ENCODE measurements at places on chromosomes 13 and 19.
A peak's percentile ranks its signal among the peaks of the same experiment; 100 is the strongest.

DNA sequence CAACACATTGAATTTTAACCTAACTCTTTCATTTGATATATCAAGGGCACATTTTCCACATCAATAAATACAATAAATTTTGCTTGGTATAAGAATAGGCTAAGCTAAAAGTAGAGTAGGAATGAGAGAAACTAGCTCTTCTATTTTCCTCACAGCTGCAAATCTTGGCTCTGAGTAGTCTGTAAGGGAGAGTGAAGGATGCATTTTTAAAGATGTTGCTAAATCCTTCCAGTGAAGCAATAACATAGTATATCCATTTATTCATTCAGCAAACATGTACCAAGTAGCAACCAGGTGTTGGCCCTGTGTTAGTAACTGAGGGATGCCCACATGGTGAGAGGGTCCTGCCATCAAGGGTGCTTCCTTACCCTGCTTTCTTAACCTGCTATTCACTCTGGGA, 799.9 kb downstream of the PCDH9 start:
- no peak for DNase-seq

GRCh38 chr19:13399746-13400145, 106.5 kb downstream of the CACNA1A start:
- no peak for DNase-seq

- peak; percentile 85 for DNase-seq
Observed at GRCh38 chr19:14369399-14370168, 11.7 kb upstream of the ADGRE5 start.

DNA sequence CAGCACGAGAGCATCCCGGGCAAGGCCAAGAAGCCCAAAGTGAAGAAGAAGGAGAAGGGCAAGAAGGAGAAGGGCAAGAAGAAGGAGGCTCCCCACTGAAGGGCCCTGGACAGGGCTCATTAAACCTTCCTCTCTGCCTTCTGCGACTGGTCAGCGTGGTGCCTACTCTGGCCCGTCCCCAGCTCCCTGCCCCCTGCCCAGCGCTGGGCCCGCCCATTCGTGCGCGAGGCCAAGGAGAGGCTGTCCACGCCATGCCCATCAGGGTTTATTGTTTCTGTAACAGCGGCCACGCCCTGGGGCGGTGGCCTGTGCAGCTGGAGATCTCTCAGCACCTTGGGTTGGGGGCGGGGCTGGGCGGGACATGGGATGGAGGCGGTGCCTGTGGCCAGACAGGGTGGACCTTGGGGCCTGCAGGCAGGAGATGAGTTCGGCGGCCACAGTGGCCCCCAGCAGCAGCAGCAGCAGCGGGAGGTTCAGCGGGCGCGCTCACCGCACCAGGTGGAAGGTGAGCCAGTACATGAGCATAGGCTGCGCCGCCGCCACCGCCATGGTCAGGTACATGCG, 897 bp downstream of the C19orf33 start:
- no peak for DNase-seq

DNA sequence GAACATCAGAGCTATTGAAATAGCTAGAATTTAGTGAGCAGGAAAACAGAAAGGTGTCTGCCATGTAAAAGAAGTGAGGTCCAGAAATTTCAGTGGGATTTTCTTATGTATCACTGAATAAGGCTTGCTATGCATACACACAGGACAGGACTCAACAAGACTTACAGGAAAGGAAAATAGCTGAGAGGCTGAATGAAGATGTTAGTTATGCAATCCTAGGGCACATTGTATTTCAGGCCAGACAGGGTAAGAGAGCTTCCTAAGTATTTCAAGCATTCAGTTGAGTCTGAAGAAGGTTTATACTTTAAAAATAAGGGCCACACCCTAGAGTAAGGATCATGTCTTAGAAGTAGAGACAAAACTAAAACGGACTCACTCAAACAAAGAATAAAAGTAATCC, 419.9 kb upstream of the PRR20A start:
- no peak for DNase-seq

GRCh38 chr19:38739440-38740256, 4.6 kb downstream of the CAPN12 start:
- DNase-seq: no peak

GRCh38 chr13:99270518-99270917, 12.3 kb upstream of the GPR18 start:
- DNase-seq: no peak

- DNase-seq: no peak
Observed at GRCh38 chr13:42279080-42279479, 7.1 kb downstream of the AKAP11 start.

DNA sequence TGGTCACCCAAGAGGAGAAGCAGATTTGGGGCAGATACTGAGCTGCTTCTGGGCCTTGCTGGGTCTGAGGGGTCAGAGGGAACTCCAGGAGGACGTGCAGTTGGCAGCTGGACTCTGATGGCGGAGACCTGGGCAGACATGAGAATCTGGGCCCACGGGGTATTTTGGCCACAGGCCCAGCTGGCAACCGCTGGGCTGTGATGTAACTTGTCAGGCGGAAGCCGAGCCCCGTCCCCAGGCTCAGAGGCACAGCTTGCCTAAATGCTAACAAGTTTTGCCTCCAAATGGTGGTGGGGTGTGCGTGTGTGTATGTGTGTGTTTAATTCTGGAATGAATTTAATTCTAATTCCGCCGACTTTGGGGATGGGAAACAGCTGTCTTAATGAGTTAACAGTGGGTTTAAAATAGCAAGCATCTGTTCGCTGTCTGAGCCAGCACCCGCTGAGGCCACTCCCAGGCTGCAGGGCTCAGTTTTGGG, 11.6 kb downstream of the ZNRF4 start:
- DNase-seq: no peak

DNA sequence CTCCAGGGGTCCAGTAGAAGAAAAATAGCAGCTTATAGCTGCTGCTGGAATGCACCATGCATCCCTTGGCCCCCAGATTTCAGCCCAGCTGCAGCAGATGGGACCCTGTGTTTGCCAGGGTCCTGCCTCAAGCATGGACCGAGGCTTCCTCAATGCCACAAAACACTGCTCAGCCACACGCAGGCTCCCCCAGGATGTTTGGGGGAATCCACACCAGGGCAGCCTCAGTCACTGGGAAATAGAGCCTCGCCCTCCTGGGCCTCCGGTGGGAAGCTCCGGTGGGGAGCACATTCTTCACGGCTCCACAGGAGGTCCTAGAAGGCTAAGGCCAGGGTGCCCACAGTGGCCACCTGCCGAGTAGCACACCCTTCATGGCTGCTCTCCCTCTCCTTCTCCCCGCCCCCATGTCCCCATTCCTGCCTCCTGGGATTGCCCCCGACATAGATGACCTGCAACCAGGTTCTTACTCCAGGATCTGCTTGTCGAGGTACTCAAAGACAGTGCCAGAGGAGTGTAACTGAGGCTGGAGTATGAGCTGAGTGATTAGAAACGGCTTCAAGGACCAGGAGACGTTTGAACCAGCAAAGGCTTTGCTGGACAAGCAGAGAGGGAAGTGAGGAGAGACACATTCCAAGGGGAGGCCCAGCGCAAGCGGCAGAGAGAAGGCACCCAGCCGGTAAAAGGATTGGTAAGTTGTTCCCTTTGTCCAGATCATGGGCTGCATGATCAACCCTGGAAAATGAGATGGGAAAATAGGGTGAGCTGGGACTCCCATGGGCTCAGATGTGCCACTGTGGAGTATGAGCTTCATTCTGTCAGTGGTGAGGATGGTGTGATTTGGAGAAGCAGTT, 110.7 kb upstream of the UQCRFS1 start:
- no peak for DNase-seq

DNA sequence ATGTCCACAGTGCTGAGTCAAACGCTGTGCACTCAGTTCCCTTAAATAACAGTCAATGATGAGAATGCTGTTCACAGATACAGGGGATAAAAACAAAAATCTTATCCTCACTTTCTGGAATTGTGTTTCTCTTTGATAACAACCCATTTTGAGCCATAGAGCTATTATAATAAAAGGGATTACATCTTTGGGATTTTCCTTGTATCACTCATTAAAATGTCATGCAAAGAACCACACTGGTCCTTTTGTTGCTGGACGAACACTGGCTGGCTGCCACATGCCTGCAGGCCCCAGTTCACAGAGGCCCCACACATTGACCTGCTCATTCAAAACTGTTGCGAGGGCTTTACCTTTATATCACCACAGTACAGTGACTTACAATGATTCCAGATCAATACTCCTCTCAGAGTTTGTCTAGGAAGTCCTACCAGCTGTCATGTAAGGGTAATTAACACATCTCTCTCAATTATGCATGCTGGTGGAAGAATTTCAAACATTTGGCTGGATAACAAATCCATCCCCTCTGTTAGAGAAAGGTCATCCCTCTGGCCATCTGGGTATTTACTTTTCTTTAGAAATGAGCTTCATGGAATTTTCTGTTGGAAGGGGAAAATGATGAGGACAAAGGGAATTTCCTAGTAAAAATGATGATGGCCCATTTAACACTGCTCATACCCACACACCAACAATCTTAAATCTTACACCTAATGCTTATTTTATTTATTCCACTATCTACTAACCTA, 85.9 kb downstream of the MBNL2 start:
- no peak for DNase-seq

DNA sequence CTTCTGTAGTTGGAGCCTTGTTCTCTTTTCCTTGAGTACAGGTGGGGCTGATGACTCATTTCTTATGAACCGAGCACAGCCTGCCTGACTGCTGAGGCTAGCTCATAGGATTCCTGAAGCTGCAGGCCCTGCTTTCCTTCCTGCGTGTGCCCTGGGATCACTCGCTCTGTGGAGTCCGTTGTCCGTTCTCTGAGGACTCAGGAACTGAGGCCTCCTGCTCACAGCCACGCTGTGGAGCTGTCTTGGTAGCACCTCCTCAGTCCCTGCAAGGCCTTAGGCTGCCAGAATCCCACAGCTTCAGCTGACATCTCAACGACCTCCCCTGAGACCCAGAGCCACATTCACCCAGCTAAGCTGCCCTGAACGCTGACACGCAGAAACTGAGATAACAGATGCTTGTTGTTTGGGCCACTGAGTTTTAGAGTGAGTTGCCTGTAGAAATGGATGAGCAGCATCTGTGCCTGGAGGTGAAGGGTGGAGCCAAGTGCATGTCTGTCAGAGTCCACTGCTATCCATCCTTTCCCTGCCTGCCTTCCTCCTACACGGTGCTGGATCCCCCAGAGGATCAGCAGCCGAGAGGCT, 72.9 kb downstream of the ARHGEF7 start:
- no peak for DNase-seq

DNA sequence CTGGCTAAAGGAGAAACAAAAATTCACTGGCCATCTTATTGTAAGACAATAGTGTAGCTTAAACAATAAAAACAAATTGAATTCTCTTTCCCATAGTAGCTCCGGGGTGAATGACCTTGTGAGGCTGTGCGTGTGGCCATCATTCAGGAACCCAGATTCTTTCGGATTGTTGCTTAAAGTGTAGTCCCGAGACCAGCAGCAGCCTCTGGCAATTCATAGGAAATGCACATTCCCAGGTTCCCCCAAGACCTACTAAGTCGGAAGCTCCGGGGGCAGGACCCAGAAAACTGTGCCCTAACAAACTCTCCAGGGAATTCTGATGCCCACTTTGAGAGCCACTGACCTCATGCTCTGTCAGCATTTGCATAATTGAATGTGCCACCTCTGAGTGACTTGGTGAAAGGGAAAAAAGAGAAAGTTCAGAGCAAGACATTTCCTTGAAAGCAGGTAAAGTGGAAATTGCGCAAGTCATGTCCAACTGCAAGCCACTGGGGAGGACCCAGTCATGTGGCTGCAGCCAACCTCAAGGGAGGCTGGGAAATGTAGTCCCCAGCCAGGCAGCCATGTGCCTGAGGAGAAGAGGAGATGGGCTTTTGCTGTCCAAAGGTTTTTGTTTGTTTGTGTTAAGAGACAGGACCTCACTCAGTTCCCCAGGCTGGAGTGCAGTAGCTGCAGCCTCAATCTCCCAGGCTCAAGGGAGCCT, 50.7 kb upstream of the PNMA8B start:
- no peak for DNase-seq

DNA sequence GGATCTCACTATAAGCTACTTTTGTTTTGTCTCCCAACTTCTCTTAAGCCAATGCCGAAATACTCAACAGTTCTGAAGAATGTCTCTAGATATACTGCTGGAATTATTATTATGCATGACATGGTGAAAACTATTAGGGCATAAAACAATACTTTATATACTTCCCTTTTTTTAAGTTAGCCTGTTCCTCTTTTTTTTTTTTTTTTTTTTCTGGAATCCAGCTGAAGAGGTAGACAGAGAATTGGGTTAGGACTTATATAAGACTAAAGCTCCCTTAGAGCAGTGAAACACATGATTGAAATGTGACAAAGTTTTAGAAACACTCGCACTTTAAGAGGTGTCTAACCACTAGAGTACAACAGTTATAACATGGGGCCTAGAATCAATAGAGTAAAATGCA, 850.9 kb upstream of the PCDH9 start:
- DNase-seq: no peak

- DNase-seq: no peak
Observed at GRCh38 chr19:35641515-35642151, at the start of gene ETV2. TSS of gene ETV2 (plus strand) at chr19:35641745. CDS start at chr19:35642461, 716 bp downstream.

- DNase-seq: no peak
Observed at GRCh38 chr19:55563261-55563690, 17.4 kb downstream of the ZNF579 start.

- no peak for DNase-seq
Observed at GRCh38 chr19:39996218-39996810, 546 bp upstream of the ZNF546 start.

DNA sequence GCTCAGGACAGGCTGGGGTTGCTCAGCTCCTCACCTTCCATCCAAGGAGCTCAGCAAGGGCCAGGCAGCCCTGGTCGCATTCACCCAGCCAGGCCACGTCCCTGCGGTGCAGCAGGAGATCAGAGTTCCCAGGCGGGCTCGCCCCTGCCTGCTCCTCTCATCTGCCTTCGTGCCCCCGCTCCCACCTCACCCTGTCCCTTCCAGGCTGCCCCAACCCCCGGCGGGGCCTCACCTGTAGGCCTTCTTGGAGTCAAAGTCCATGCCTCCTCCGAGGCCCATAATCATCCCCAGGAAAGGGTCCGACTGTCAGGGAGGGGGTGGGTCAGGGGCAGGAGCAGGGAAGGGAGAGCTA, 1.3 kb upstream of the RINL start:
- DNase-seq: no peak

- no peak for DNase-seq
Observed at GRCh38 chr13:66468656-66469055, 761.5 kb downstream of the PCDH9 start.

- no peak for DNase-seq
Observed at GRCh38 chr13:112905990-112906641, 62.9 kb upstream of the MCF2L start.

- no peak for DNase-seq
Observed at GRCh38 chr13:113763254-113763653, 4.2 kb downstream of the TMEM255B start.

DNA sequence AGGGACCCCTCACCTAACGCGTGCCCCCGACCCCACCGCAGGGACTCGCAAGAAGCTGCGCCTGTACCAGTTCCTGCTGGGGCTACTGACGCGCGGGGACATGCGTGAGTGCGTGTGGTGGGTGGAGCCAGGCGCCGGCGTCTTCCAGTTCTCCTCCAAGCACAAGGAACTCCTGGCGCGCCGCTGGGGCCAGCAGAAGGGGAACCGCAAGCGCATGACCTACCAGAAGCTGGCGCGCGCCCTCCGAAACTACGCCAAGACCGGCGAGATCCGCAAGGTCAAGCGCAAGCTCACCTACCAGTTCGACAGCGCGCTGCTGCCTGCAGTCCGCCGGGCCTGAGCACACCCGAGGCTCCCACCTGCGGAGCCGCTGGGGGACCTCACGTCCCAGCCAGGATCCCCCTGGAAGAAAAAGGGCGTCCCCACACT, 4.7 kb upstream of the MYBPC2 start:
- DNase-seq: no peak

- no peak for DNase-seq
Observed at GRCh38 chr13:50073340-50073739, 58.1 kb downstream of the KCNRG start.

GRCh38 chr19:7789447-7789846, 26.4 kb downstream of the CLEC4M start:
- no peak for DNase-seq

GRCh38 chr13:20254076-20254475, 22.0 kb upstream of the GJB6 start:
- DNase-seq: no peak
